Hypothalamus (tissue), 51 donors: ENCODE measurements at places on chromosomes 4 and X.

GRCh38 chr4:44725726-44726037, 674 bp downstream of the GNPDA2 start:
- no peak for DNase-seq

DNA sequence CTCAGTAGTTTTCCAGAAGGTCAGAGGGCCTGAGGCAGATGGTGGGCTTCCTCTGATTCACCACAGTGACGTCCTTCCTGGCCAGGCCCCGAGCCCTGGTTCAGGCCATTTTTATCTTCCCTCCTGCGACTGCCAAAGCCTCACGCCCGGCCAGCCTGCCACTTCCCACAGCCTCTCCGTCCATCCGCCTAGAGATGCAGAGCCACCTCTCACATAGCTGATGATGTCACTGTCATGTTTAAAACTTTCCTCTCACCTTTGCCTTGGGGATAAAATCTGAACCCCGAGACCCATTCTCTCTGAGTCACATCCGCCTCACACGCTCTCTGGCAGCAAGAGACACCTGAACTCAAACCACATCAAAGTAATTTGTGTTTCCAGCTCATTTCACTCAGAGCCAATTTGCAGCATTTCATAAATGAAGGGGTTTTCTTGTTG, 175.3 kb downstream of the QDPR start:
- no peak for DNase-seq

GRCh38 chr4:82989575-82990429, 20.8 kb downstream of the LIN54 start:
- no peak for DNase-seq

DNA sequence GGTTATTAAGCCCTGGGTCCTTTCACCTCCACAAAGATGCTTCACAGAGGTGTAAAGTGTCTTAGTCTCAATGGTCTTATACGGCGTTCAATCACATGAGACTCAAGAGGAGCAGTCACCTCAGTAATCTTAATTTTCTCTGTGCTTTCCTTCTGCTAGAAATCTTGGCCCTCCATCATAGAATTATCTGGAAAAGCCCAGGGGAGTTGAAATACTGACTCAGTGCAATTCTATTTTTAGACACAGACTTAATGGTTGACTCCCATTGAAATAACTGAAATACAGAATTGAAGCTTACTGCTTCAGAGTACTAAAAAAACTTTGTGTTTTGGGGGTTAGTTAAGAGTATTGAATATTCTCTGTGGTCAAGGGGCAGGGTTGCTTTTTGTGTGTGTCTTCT, 94.5 kb upstream of the IL15 start:
- no peak for DNase-seq

GRCh38 chr4:6160536-6160935, 39.8 kb downstream of the JAKMIP1 start:
- DNase-seq, result no peak

- no peak for DNase-seq
These were observed 52.0 kb upstream of the HS3ST1 start for GRCh38 chr4:11480683-11481082.

GRCh38 chr4:67234296-67234695, 311.0 kb downstream of the CENPC start:
- no peak for DNase-seq

DNA sequence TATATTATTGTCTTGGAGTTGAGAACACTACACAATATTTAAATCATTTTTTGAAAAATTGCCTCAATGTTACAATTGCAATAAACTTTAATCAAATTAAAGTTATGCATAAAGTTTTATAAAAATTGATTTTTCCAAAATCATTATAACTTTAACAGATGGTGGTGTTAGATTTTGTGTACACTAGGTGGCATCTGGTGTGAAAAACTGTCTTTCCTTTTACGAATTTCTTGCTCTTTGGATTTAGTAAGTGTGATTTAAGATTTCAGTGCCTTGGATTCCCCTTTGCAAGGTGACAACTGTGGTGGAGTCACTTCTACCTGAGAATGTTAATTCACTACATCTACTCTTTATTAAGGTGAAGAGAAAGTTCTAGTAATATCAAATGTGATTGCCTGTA, 91.6 kb downstream of the AREG start:
- DNase-seq, result no peak

GRCh38 chr4:183611210-183611830, 47.7 kb downstream of the RWDD4 start:
- DNase-seq, result no peak

GRCh38 chrX:129754056-129755024, 15.6 kb downstream of the XPNPEP2 start:
- DNase-seq, result no peak

DNA sequence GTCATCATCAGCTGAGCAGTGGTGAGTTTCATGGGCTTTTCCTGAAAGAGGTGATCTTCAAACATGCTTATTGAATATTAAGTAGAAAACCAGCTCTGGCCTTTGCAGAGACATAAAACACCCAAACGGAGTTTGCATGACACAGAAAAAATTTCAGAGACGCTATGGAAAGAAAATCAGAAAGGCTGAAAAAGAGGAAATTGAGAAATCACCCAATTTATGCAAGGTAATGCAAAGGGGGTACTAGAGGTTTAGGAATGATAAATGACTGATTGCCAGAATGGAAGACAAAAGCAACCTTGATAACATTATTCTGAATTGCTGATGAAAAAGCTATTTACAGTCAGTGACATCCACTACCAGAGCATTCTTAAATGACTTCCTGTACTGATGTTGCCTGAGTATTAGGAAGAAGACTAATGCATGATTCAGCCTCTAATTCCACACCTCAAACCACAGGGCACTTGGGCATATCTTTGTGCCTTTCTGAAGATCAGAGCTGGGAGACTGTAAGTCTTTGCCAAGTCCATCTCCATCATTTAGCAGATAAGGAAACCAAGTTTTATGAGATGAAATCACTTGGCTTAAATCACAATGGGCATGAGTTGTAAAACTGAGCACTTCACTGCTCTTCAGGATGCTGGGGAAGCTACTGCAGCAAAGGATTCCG, 565.7 kb downstream of the PPARGC1A start:
- no peak for DNase-seq

- DNase-seq, result no peak
These were observed 20.4 kb downstream of the IQCM start for GRCh38 chr4:149795256-149795655.

- no peak for DNase-seq
These were observed 27.5 kb upstream of the PCDH18 start for GRCh38 chr4:137559801-137560200.

DNA sequence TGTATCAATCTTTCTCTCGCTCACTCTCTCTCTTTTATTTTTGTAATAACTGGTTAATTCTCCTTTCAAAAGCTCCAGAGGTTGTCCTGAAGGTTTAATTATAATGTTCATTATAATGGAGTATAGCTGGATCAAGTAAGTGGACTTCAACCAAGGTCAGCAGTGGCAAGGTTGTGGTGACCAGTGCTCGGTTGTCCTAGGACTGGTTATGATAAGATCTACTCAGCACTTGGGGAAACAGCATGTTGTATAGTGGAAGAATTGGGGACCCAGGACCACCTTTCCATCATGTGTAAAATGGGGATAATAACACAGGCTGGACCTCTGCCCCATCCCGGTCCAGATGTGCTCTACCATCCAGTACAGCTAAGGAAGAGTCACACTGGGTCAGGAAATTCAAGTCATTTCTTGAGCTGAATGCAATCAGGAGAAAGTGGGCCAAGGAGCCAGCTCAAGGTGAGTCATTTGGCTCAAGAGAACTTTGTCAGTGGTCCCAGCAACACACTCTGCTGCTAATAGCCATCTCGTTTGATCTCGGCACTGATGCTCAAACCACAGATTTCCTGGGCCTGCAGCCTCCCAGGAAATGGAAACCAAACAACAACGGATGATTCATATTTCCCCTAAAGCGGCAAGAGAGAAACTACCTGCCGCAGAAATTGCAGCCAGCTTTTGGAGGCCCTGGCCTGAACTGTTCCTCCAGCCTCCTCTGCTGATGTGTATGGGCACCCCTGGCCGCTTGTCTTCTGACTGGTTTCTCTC, 123.6 kb upstream of the RBPJ start:
- DNase-seq, result no peak
